CD4-positive, alpha-beta T cell treated with Interleukin-17A for 4 hours (primary cell): ENCODE measurements at places on chromosomes 6 and 20.

GRCh38 chr6:5084781-5085647, at the start of gene PPP1R3G:
Gene PPP1R3G (plus strand): TSS chr6:5085341. CDS start chr6:5085486, 145 bp downstream.
- DNase-seq: no peak

- no peak for DNase-seq
Observed at GRCh38 chr20:40254023-40254772, 434.8 kb downstream of the MAFB start.

DNA sequence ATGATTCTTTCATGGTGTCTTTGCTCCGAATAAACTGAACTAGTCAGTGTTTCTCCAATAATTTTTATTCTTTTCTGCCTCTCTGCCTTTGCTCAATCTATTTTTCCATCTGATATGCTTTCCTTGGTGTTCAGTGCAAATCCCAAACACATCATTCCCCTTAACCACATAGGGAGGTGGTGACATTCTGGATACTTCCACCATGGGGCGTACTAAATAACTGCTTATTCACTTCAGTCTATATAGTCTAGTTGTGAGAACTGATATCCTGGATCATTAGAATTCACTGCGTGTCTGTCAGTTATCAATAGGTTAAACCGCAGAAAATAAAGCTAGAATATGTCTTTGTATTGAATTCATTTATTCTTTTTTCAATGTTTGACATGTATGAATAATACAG, 83.1 kb downstream of the KCNQ5 start:
- no peak for DNase-seq

DNA sequence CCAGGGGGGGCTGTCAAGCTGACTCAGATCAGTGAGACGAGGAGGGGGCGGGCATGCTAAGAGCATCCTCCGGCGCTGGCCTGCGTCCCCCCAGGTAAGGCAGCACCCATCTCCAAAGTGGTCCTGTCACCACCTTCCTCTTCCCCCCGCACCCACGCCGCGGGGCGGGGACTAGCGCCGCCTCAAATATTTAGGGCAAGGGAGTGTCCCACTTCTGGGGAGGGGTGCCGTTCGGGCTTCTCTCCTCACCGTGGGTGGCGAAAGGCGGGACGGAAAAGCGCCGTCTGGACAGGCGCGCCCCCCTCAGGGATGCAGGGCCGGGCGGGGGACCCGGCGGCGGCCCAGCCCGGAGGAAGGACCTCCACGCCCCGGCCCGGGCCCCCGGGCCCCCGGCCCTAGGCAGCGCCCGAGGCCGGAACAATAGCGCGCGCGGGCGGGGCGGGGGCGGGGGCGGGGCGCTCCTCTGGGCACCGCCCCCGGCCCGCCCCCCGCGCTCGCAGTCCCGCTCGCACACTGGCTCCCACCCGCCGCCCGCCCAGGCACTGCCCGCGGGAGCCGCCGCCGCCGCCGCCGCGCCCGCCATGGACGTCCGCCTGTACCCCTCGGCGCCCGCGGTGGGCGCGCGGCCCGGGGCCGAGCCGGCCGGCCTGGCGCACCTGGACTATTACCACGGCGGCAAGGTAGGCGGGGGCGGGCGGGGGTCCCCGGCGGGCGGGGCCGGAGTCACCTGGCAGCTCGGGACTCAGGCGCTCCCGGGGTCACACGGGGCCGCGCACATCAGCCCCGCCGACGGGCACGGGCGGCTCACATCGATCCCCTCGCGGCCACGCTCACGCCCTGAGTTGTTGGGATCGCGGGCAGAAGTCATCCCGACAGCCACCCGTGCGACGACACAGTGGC, at the start of gene TOX2:
Gene TOX2 (plus strand): TSS at position 542 of the 900 bp plus-strand sequence. CDS start 40 bp downstream, at position 582.
- DNase-seq: peak; percentile 69

GRCh38 chr20:38372806-38373205, 26.5 kb downstream of the LBP start:
- DNase-seq: no peak

DNA sequence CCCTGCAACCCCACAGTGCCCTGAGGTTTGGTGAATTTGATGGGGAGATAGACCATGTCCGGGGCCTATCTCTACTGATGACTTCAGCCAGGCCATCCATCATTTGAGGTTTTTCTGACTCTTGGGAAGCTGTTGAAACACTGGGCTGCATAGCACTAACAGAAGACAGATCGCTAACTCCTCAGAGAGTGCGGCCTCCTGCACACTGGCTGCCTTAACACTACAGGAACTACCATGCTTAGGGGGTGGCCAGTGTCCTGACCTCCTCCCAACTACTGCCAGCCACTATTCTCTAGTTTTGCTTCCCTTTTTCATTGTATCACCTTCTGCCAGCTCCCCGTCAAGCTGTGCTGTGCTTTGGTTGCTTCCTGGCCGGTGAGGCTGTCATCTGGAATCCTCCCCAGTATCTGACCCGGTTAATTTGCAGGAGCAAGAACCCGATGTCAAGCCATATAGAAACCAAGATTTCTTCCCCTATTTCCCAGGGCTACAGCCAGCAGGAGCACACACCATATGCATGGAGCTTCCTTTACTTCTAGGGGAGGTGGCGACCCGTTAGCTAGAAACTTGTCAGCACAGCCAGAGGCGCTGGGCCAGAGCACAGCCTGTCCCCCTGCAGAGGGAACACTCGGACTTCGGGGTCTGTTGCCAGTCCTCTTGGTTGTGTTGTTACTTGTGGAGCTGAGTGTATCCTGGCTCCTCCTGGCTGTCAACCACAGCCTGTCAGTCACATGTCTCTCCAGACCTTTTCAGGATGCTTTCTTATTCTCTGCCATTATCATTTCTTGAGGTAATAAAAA, 57.3 kb upstream of the TRAF3IP2 start:
- DNase-seq: no peak
